ENCODE measurements at places on chromosomes 6 and 20.
A peak's percentile ranks its signal among the peaks of the same experiment; 100 is the strongest.

GRCh38 chr6:135141728-135142127 lies 39.4 kb upstream of the MYB start:
- peaks cover 6% of the 10 kb centered on the region for H3K4me1 ChIP-seq
- no peak overlapping the region for H3K27ac ChIP-seq
- H3K36me3 ChIP-seq = no peaks in the 10 kb centered on the region

GRCh38 chr6:87164004-87164403 lies 8.6 kb downstream of the ZNF292 start:
- H3K4me3 ChIP-seq = no peak overlapping the region
- no peaks in the 10 kb centered on the region for H3K36me3 ChIP-seq
- no peaks in the 10 kb centered on the region for H3K27me3 ChIP-seq
- H3K27ac ChIP-seq = no peak overlapping the region
- DNase-seq = no peak

DNA sequence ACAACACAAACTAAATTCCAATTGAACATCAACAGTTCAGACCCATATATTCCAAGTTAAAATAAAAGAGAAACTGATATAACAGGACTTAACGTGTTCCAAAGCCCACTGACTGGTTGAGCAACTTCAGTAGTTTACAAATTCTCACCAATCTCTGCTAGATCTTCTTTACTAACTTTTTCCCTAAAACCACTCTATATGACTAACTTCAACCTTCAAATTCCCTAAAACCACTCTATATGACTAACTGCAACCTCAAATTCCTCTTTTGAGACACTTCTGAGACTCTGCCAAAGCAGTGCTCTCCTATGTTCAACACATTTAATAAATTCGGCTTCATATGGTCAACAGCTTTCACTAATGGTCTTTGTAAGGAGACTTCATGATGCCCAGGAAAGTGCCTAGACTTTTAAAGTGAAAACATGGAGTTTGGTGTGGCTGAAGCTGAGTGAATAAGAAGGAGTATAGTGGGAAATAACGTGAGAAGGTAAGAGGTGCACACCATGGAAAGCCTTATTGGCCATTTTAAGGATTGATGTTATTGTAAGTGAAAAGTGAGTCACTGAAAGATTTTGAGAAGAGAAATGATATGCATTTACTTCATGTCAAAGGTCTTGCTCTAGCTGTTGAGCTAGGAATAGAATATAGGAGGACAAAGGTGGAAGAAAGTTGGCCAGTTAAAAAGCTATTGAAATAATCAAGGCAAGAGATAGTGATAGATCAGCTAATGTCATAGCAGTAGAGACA lies 134.0 kb upstream of the HCRTR2 start:
- DNase-seq = peak; percentile 20
- H3K4me3 ChIP-seq = no peak overlapping the region
- no peaks in the 10 kb centered on the region for H3K27me3 ChIP-seq
- peaks cover 7% of the 10 kb centered on the region for H3K4me1 ChIP-seq
- H3K27ac ChIP-seq = no peak overlapping the region
- H3K36me3 ChIP-seq = no peaks in the 10 kb centered on the region

GRCh38 chr6:14444295-14444972 lies 326.9 kb downstream of the CD83 start:
- H3K27me3 ChIP-seq = no peaks in the 10 kb centered on the region
- no peaks in the 10 kb centered on the region for H3K36me3 ChIP-seq
- H3K27ac ChIP-seq = no peak overlapping the region
- no peaks in the 10 kb centered on the region for H3K4me1 ChIP-seq

DNA sequence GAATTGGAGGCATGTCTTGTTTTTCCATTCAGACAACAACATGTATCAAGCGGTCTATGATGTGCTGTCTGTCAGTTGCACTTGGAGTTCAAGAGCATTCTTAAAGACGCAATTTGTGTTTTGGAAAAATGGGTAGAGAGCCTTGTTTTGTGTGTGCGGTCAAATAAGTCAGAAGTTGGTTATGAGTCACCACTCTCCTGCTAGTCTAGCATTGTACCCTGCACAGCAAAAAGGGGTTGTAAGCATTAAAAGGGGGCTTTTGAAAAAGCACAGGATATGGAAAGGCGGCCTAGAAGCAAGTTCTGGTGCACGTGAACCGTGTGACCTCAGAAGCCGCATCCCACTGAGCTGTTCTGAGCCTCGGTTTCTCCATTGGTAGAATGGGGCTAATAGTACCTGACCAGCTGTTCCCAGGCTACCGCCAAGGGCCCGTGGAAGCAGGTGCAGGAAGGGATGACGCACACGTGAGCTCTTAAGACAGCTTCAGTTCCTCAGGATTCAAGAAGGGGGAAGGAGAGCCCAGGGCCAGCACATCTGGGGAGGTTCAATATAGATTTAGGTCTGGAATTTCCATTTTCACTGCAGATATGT lies 61.6 kb upstream of the SNX9 start:
- no peaks in the 10 kb centered on the region for H3K27me3 ChIP-seq
- DNase-seq = peak; percentile 65
- peaks cover 5% of the 10 kb centered on the region for H3K36me3 ChIP-seq
- H3K4me3 ChIP-seq = peak overlapping the region; percentile 17

GRCh38 chr6:63640062-63640461 lies 4.5 kb downstream of the PHF3 start:
- H3K4me1 ChIP-seq = peaks cover 37% of the 10 kb centered on the region
- H3K36me3 ChIP-seq = peaks cover 12% of the 10 kb centered on the region
- H3K4me3 ChIP-seq = no peak overlapping the region

GRCh38 chr6:36586606-36587005 lies 7.6 kb upstream of the SRSF3 start:
- H3K27ac ChIP-seq = no peak overlapping the region
- H3K27me3 ChIP-seq = no peaks in the 10 kb centered on the region
- H3K4me1 ChIP-seq = peaks cover 4% of the 10 kb centered on the region

- DNase-seq = no peak
- H3K4me1 ChIP-seq = no peaks in the 10 kb centered on the region
- H3K27ac ChIP-seq = no peak overlapping the region
- H3K4me3 ChIP-seq = no peak overlapping the region
- no peaks in the 10 kb centered on the region for H3K27me3 ChIP-seq
Measured at GRCh38 chr20:42588847-42589246, 600.9 kb downstream of the PTPRT start.

DNA sequence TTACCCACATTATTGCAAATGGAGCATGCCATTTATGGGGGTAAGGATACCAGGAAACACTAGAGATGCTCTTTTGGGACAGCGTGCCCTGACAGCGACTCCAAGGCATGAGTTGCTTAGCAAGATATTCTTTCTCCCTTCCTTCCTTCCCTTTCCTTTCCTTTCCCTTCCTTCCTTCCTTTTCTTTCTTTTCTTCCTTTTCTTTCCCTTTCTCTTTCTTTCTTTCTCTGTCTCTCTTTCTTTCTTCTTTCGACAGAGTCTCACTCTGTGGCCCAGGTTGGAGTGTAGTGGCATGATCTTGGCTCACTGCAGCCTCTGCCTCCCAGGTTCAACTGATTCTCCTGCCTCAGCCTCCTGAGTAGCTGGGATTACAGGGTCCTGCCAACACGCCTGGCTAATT lies 3.3 kb downstream of the MUCL3 start:
- H3K4me3 ChIP-seq = no peak overlapping the region
- H3K27ac ChIP-seq = no peak overlapping the region
- H3K36me3 ChIP-seq = no peaks in the 10 kb centered on the region

DNA sequence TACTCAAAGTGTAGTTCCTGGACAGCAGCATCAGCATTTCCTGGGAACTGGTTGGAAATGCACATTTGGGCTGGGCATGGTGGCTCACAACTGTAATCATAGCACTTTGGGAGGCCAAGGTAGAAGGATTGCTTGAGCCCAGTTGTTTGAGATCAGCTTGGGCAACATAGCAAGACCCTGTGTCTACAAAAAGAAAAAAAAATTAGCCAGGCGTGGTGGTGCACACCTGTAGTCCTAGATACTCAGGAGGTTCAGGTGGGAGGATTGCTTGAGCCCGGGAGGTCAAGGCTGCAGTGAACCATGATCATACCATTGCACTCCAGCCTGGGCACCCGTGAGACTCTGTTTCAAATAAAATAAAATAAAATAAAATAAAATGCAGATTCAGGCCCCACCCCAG lies 156.2 kb downstream of the CDC5L start:
- no peaks in the 10 kb centered on the region for H3K36me3 ChIP-seq
- no peaks in the 10 kb centered on the region for H3K27me3 ChIP-seq

DNA sequence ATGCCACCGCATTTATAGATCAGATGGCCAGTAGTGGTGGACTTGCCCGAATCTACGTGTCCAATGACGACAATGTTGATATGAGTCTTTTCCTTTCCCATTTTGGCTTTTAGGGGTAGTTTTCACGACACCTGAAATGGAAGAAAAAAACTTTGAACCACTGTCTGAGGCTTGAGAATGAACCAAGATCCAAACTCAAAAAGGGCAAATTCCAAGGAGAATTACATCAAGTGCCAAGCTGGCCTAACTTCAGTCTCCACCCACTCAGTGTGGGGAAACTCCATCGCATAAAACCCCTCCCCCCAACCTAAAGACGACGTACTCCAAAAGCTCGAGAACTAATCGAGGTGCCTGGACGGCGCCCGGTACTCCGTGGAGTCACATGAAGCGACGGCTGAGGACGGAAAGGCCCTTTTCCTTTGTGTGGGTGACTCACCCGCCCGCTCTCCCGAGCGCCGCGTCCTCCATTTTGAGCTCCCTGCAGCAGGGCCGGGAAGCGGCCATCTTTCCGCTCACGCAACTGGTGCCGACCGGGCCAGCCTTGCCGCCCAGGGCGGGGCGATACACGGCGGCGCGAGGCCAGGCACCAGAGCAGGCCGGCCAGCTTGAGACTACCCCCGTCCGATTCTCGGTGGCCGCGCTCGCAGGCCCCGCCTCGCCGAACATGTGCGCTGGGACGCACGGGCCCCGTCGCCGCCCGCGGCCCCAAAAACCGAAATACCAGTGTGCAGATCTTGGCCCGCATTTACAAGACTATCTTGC lies 725 bp downstream of the EEF1A1 start:
- peaks cover 68% of the 10 kb centered on the region for H3K36me3 ChIP-seq
- H3K27ac ChIP-seq = peak overlapping the region; percentile 99
- peak; percentile 76 for DNase-seq
- H3K4me1 ChIP-seq = peaks cover 12% of the 10 kb centered on the region

- H3K27ac ChIP-seq = peak overlapping the region; percentile 33
- H3K4me3 ChIP-seq = peak overlapping the region; percentile 82
- H3K27me3 ChIP-seq = no peaks in the 10 kb centered on the region
- no peak for DNase-seq
- H3K4me1 ChIP-seq = peaks cover 12% of the 10 kb centered on the region
- peaks cover 13% of the 10 kb centered on the region for H3K36me3 ChIP-seq
Measured at GRCh38 chr20:2840967-2841531, 504 bp downstream of the VPS16 start.

DNA sequence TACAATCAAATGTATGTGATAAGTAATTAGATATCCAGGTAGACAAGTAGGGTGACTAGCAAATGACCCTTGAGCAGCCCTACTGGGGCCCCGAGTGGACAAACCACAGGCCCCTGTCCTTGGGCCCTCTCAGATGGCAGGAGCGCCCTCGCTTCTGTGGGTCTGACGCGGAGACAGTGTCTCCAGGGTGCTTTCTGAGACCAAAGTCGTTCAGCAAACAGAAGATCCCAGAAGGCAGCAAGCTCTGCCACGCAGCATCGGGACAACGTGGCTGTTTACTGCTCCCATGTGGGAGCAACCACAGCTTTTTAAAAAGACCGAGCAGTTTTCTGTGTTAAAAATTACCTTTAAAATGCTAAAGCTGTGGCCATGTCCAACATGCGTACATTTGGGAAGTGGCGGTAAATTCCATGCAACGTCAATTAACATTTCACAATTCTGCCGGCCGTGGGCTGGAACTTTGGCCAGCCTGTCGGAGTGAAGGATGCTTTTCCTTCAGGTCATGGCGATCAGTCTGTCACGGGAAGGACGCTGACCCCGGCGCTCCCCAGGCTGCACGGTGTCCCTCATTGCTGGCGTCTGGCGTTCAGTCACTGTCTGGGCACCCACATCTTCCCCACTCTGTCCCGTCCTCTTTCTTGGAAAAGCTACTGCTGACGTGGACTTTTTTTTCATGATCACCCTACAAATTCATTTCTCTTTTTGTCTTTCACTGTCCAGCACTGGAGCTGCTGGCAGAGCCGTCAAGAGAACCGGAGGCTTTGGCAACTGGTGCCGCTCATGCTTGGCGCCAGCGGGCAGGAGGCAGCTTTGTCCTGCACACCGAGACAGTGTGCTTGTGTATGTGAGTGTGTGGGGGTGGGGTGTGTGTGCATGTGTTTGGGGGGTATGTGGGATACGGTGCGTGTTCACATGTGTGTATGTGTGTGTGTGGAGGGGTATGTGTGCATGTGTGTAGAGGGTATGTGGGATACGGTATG lies 293.1 kb downstream of the CDH4 start:
- no peak overlapping the region for H3K4me3 ChIP-seq
- no peaks in the 10 kb centered on the region for H3K4me1 ChIP-seq
- no peak overlapping the region for H3K27ac ChIP-seq
- peaks cover 10% of the 10 kb centered on the region for H3K36me3 ChIP-seq

- H3K27ac ChIP-seq = peak overlapping the region; percentile 55
- H3K4me1 ChIP-seq = peaks cover 28% of the 10 kb centered on the region
- DNase-seq = peak; percentile 38
- H3K36me3 ChIP-seq = peaks cover 7% of the 10 kb centered on the region
- H3K27me3 ChIP-seq = no peaks in the 10 kb centered on the region
Measured at GRCh38 chr6:42141603-42142117, 760 bp downstream of the C6orf132 start.

DNA sequence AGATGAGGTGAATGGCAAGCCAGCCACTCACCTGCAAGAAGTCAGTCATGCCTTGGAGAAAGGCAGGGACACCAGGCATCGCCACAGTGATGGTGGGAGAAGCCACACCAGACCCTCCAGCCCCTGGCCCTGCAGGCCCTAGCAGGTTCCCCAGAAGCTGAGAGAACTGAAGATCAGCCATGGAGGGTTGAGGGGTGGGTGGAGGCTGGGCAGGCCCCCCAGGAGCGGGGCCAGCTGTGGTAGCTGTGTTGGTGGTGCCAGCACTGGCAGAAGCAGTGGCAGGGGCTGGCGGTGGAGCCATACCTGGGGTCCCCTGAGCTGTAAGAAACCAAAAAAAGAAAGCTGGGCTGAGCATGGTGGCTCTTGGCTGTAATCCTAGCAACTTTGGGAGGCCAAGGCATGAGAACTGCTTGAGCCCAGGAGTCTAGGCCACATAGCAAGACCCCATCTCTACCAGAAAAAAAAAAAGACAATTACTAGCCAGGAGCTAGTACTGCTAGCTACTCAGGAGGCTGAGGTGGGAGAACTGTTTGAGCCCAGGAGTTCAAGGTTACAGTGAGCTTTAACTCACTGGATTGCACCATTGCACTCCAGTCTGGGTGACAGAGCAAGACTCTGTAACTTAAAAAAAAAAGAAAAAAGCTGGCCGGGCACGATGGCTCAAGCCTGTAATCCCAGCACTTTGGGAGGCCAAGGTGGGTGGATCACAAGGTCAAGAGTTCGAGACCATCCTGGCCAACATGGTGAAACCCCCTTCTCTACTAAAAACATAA lies 9.5 kb downstream of the BAG6 start:
- no peak for DNase-seq
- no peak overlapping the region for H3K4me3 ChIP-seq
- no peak overlapping the region for H3K27ac ChIP-seq
- H3K27me3 ChIP-seq = no peaks in the 10 kb centered on the region
- no peaks in the 10 kb centered on the region for H3K4me1 ChIP-seq

DNA sequence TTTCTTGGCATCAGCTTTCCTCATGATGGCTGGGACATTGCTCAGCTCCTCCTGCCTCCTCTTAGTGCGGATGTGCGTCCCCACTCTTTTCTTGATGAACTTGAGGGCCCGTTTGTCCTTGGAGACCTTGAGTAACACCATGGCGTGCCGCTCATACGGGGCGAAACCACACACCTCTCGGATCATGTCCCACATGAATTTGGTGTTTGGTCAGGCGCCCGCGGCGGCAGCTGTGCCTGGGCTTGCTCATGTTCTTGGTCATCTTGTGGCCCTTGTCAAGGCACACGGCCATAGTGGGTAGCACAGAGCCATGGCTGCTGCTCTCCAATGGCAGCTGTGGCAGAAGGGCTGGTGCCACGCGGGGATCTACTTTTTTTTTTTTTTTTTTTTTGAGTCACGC lies 2.6 kb downstream of the ERGIC3 start:
- no peak overlapping the region for H3K4me3 ChIP-seq
- peaks cover 34% of the 10 kb centered on the region for H3K36me3 ChIP-seq
- H3K27ac ChIP-seq = no peak overlapping the region
